ENCODE measurements at places on chromosomes 12 and 14.

DNA sequence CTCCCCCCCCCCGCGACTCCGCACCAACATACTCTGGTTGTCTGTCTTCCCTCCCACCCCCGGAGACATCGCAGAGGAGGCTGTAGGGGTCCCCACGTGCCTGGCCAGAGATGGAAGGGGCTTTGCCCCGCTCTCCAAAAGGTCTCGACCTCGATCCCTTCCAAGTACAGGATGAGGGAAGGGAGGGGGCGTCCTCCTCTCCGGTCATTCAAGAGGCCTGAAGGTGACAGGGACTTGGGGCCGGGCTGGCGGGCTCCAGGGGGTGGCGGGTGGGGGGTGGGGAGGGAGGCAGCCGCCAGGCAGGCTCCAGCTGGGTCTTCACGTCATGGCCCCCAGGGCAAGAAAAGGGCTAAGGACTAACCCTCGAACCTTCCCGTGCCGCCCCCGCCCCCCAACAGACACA, 15.1 kb downstream of the TBX3 start:
- no peak for DNase-seq

GRCh38 chr14:22607291-22607690, 9.2 kb downstream of the ABHD4 start:
- no peak for DNase-seq

GRCh38 chr14:64721391-64721791, 17.2 kb downstream of the PLEKHG3 start:
- DNase-seq: peak; percentile 44

DNA sequence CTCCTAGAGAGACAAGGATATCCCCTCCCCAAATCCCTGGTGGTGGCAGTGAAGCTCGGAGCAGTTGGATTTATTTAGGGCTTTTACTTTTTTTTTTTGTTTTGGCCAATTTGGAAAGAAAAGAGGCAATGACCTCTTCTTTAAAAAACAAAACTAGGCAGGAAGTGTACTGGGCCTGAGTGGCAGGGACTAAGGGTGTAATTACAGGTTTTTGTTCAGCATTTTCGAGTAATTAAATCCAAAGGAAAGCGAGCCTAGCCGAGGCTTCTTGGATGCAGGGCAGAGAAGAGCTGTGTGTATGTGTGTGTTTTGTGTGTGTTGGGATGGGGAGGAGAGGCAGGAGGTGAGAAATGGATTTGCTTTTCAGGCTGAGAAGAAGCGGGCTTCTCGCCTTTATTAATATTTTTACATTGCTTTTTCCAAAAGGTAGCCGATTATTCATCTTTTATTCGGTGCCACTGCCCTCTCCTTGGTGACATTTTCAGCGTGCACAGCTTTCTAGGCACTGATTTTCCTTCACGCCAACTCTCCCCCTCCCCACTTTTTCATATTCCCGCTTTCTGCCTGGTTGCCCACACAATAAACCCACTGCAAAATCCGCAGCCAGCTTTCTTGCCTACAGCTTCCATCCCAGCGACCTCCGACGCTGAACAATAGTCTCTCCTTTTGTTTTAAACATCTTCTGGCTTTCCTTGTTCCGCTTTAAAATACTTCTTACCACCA, 8.9 kb upstream of the IRF2BPL start:
- DNase-seq: no peak

DNA sequence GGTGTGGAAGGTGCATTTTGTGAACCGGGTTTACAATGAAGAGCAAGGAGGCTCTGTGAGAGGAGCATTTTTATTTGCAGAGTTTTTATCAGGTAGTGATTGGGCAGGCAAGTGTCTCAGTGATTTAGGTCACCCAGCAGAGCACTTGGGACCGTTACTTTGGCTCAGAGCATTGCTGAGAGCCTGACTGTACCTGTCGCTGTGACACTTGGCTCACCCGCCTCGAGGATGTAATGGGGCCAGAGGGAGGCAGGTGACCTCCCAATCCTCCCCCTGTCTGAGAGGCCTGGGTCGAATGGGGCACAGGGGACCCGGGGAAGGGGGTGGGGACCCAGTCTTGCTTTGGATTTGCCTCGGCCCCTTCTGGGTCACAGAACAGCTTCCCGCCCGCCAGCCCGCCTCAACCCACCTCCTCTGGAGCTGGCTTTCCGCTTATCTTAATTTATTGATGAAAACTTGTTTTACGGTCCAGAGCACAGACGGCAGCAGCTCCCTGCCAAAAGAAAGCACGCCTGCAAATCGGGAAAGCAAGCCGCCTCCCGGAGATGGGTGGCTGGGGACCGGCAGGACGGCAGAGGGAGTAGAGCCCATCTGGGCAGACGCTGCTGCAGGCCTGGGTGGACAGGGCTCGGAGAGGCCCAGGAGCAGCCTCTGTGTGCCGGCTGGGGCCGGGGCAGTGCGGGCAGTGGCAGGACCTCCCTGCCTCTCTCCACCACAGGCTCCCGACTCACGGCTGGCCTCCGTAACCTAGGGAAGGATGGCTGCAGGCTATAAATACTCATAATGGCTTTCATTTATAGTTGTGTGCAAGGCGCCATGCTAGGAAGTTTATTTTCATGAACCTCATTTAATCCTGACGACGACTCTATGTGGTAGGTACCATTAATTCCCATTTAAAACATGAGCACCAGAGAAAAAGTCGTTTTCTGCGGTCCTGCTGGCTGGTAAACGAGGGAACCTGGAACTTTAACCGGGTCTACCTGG, 187.1 kb downstream of the TSPAN9 start:
- DNase-seq: no peak

GRCh38 chr12:111761099-111761498, 5.6 kb upstream of the ALDH2 start:
- DNase-seq: no peak
